ENCODE measurements at places on chromosomes 1 and 21.

DNA sequence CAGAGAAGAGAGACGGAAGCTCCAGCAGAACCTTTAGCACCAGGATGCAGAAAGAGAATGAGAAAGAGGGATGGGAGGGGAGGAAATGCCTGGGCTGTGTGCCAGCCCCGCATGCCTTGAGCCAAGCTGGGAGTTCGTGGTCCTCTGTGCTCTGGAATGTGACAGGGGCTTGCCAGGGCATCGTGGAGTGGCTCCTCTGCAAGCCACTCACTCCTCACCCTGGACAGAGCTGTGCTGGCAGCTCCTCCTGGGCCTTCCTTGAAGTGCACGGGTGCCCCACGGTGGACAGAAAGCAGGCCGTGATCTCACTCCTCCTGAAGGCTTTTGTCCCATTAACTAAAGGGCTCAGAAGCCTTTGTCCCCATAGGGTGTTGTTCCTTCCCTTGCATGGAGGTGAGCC lies 34.8 kb upstream of the PRELP start:
- peak; percentile 76 for DNase-seq

DNA sequence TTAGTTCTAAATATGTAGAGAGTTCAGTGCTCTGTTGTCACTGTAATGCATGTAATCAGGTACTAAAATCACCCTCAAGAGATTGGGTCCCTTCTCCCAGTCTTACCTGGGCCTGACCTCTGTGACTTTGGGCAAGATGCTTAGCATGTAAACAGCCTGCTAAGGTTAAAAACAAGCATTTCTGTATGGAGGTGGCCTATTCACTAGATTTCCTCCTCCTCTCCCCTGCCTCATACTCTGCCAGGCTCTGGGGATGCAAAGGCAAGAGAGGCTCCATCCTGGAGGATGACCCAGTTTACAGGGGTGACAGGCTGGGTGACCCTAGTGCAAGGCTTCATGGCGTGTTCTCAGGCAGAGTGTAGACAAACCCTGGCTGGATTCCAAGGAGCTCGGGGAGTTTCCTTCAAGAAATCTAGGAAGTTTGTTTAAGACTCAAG lies 28.8 kb downstream of the VANGL2 start:
- no peak for DNase-seq

GRCh38 chr1:178093494-178093950 lies 382 bp upstream of the RASAL2 start:
- DNase-seq = peak; percentile 84

- DNase-seq = no peak
These were observed 131.2 kb downstream of the AKT3 start for GRCh38 chr1:243718893-243719292.

DNA sequence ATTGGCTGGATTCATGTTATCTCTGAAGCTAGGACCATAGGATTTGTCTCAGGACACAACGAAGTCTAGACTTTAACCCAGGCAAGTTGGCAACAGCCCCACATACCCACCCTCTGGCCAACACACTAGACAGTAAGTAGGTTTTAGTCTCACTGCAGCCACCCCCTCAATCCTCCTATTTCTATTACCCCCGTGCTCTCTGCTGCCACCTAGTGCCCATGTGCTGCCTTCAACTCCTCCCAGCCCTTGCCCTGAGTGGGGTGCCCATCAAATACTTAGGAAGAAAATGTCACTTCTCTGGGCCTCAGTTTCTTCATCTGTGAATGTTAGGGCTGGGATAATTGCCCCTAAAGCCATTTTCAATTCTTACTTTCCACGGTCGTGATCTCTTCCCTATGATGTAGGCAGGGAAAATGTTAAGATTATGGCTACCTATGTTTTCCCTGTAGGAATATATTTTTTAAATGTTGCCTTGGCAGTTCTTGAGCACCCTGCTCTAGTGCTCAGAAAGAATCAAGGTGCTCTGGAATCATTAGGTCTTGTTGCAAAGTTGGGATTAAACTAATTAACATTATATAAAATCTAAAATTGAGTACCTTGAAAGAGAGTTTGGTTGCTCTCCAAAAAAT lies 213.0 kb downstream of the LMX1A start:
- DNase-seq = no peak

DNA sequence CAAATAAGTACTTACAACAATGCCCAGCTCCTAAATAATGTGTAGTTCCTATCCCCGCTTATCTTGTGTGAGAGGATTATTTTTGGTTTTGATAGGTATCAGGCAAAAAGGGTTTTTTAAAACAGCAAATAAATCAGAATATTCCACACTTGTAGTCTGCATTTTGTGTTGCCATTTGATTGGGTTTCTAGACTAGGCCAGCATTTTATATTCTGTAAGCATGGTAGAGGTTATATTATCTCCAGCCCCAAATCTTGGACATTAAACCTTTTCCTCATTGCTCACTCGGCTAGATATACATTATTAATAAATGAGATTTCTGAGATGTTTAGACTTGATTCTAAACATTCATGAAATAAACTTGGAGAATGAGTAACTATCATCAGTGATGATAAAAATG lies 165.7 kb upstream of the C1orf21 start:
- DNase-seq = no peak

DNA sequence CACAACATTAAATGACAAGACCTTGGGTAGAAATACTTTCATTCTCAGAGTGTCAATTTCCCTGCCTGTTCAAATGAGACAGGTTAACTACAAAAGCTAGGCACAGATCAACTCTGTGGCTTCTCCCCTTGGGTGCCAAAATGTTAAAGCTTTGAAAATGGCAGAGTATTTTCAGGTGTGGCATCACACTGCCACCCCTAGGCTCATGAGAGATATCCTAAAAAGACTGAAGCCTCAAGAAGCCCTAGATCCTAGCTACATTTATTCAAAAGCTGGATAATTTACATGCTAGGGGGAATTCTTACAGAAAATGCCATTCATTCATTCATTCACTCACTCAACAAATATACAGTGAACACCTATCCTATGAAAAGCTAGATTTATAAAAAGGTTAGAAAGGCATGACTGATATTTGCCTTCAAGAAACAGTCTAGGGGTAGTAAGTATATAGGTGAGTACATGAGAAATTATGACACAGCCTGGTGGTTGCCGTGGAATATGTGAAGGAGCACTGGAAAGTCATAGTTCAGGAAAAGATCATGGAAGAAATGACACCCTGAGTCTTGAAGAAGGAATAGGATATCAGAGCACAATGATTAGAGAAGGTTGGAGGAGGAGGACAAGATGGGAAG lies 15.9 kb upstream of the RAB4A start:
- DNase-seq = no peak

DNA sequence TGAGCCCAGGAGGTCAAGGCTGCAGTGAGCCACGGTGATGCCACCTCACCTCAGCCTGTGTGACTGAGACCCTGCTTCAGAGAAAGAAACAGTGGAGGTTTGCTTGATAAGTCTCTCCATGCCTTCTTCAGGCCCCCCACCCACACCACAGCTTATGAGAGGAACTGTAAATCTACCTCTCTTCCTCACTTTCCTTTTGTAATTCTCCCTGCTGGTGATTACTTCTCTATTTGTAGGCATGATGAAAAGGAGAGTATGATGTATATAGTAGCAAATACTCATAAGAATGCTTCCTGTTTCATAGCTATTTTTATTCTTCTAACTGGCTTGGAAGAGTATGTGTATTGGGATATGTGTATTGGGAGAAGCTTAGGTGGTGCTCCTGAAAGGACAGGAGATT lies 186.3 kb downstream of the VPS13D start:
- DNase-seq = no peak

DNA sequence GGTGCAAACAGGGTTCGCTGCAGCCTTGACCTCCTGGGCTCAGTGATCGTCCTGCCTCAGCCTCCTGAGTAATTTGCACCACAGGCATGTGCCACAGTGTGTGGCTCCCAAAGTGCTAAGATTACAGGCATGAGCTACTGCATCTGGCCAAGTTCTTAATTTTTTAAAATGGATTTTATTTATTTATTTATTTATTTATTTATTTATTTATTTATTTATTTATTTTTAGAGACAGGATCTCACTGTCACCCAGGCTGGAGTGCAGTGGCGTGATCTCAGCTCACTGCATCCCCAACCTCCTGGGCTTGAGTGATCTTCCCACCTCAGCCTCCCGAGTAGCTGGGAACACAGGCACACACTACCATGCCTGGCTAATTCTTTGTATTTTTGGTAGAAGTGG lies 54.7 kb downstream of the KIF1B start:
- DNase-seq = no peak

DNA sequence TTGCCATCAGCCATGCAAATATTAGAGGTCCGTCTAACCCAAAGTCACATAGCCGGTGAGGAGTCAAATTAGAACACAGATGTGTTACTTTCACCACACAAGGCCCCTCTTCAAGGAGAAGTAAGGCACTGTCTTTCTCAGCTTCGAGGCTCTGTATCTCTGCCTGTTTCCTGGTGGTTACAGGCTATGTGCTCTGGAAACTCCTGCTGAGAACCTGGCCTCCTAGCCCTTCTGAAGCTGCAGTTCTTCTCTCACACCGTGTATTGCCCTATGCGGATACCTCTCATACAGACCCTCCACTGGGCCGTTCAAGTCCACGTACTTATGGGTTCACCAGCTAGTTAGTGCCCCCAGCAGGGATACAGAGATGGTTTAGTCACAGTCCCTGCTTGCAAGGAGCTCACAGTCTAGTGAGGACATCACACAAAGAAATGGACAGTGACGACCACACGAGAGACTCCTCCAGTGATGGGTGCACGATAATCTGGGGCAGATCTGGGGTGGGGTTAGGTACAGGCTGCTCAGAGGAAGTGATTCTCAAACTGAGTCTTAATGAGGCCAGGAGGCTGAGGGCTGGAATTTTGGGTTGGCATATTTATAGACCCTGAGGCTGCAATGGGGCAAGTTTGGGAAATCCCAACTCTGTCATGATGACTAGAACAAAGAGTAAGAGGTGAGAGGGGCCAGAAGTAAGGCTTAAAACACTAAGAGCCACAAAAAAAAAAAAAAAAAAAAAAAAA lies 22.8 kb upstream of the ELOA start:
- DNase-seq = no peak

DNA sequence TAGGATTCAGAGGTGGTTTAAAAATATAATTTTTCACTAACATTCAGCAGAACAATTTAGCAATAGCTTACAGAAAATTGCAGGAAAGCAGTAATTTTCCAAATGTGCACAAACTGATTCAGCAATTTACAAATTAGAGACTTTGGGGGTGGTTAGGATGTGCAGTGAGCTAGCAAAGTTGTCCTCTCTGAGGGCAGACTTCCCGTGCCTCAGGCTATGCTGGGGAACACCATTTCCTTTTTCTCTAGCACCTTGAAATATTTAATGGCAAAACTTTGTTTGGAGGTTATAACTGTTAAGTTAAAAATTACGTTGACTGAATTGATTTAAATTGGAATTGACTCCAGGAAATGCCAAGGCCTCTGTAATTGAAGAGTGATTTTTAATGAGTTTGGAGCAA lies 258.9 kb downstream of the PTBP2 start:
- DNase-seq = no peak

GRCh38 chr1:160916666-160917065 lies 31.7 kb upstream of the ITLN1 start:
- no peak for DNase-seq

GRCh38 chr1:92951141-92951582 lies 10.1 kb downstream of the DIPK1A start:
- DNase-seq = no peak

DNA sequence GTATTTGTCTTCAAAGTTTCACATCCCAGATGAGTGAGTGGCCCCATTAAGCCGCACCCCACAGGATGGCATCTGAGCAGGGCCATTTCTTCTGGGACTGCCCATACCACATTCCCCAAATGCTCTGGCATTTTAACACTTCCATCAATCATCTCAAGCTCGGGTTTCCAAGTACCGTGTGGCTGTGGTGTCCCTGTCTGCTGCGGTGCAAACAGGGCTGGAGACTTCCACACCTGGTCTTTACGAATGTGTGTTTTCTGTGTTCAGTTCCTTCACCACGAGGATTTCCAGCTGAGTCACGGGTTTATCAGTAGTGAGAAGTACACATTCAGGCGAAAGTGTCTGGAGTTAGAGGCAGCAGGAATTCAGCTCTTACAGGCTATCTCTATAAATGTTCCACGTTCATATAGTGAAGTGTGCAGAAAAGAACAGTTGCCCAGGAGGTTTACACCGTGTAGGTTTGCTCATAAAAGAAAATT lies 195.2 kb downstream of the RHOU start:
- no peak for DNase-seq

DNA sequence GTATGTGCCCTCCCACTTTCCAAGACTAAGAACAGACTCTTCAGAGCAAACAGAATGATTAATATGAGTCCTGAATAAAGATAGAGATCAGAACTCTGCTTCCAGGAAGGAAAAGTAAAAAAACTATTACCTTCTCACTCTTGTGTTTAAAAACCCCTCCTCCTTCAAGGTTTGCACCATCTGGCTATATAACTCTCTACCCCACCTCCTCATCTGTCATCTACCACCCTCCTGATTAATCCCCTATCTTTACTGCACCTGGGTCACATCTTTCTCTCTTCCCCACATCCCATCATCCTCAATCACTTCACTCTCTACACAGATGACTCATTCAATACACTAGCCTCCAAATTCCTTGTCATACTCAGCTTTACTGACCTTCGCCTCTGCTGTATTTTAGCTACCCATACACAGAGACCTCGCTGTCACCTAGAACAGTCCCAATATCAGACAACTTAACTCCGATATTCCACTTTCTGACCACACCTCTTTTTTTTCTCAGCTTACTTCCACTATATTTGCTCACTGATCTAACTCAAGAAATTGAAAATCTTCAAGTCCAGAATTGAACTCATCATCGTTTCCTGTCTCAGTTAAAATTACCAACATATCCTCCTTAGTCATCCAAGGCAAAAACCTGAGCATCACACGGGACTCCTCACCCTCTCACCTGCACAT lies 3.7 kb downstream of the SCMH1 start:
- DNase-seq = no peak

DNA sequence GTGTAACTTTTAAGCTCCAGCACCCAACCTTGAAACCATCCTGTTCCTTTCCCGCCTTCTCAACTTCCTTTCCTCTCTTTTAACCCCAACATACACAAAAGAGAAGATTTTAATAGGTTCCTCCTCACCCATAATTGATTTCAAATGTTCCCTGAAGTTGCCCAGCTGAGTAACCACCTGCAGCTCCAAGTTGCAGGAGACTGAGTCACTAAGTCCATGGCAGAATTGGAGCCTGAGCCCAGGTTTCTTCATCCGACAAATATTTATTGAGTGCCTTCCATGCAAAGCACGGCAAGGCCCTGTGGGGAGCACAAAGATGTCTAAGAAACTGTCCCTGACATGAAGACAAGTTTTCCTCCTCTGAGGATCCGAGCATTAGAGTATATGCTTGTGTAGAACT lies 97.7 kb downstream of the PAPPA2 start:
- no peak for DNase-seq

DNA sequence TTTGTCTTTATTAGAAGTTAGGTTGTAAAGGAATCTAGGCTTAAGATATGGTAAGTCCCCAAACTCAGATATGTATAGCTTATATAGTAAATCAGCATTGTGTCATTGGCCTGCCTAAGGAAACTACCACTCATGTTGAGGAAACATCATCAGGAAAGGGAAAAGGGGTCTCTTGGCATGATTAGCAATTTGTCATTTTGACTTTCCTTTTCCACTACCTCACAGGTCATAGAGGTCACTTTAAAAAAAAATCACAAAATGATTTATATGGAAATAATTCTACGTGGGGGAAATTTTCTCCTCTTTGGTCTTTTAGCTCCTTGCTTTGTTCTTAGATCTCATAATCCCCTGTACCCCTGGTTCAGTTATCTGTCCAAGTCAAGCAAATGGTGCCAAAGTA lies 213.5 kb downstream of the RPS6KC1 start:
- no peak for DNase-seq
